ENCODE measurements at places on chromosomes 5 and 9.

DNA sequence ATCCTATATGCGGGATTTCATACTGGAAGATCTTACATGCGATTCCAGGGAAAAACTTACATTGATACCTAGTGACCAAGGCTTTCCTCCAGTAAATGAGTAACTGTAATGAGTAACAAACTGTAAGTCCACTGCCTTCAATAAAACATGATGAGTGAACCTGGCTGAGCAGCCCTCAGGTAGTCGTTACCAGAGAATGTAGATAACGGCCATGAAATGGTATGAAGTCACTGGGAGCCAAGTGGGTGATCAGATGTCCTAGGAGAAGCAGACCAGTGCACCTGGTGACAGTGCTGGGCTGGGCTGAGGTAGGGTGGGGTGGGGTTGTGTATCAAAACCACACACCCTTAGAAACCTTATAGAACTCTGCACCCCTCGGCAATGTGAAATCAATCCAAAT is 203.6 kb downstream of the ALDH1A1 start:
- DNase-seq = no peak

DNA sequence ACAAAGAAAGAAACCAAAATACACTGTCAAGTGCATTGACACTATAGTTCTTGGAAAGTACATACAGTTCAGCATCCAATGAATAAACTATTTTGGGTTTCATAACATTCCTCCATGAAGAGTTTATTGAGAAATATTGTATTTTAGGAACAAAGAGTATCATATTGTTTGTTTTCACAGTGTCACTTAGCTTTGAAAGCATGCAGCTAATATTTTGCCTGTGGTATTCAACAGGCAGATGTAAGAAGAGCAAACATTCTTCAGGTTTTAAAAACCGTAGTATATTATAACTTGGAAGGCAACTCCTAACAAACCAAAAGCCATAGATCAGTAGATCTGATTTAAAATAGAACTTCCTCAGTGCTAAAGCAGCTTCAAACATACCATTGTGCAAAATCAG is 4.5 kb downstream of the PRELID2 start:
- no peak for DNase-seq

GRCh38 chr9:97803167-97804058 is 49.6 kb upstream of the FOXE1 start:
- DNase-seq = peak; percentile 82

DNA sequence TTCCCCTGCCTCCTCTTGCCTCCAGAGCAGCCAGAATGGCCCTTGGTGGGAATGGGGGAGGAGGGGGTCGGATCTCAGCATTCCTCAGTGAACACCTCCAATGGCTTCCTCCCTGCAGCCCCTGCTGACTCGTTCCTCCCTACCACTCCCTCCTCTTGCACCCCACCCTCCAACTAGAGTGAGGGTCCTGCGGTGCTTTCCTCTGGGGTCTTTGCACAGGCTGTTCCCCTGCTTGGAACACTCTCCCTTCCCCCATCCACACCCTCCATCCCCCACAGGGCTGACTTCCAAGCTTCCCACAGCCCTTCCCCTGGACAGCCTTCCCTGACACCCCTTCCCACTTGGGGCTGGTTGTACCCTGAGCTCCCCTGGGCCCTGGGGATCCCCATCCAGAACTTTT is 70.4 kb upstream of the NEK6 start:
- peak; percentile 17 for DNase-seq

DNA sequence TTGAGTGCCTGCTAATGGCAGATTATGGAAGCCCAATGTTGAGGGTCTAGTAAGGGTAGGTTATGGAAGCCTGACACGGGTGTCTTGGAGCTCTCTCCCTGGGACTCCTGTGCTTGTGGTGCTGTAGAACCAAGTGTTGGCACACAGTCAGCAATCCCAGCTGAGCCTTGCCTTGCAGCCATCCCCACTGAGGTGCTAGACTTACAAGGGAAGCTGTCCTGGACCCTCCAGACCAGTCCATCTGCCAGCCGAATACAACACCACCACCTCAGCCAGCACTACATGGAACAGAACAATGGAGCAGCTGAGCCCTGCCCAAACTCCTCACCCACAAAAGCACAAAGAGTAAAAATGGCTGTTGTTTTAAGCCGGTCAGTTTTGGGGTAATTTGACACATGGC is 90.5 kb upstream of the DNAH5 start:
- no peak for DNase-seq

- DNase-seq = no peak
Observed at GRCh38 chr9:6109571-6109970, 94.1 kb upstream of the RANBP6 start.

DNA sequence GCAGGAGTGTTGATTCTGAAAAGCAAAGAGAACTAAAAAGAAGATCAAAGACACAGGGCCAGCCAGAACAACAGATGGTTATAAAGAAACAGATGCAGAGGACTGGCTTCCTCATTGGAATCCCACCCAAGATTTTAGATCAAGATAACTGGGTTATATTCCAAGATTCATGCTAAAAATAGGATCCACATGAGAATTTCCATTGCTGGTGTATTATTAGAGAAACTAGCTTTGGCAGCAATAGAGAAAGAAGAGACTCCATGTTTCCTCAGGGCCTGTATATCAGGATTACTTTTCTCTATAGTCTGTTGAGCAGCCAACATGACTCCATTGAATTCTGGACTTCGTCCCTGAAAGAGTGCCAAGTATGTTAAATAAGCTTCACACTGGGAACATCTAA is 367.3 kb downstream of the TUSC1 start:
- DNase-seq = no peak

DNA sequence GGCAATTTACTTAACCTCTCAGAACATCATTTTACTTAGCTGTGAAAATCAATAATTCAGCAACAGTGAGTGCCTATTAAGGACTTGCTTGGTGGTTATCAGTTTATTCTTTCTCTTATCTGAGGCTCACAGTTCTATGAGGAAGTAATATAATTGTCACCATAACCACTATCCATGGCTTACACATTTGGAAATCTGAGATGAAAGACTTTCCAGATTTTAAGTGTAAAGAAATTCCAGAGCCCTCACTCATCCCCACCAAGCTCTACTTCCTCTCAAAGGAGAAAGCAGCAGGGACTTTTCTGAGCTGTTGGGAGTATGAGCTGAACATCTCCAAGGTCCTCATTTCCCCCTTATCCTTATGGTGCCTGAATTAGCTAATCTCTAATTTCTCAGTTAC is 321.5 kb downstream of the FBXL7 start:
- DNase-seq = no peak

- DNase-seq = no peak
Observed at GRCh38 chr5:139394654-139395566, at the start of gene PROB1. TSS of gene PROB1 (minus strand) at chr5:139395104. CDS start at chr5:139395081, 23 bp downstream.

DNA sequence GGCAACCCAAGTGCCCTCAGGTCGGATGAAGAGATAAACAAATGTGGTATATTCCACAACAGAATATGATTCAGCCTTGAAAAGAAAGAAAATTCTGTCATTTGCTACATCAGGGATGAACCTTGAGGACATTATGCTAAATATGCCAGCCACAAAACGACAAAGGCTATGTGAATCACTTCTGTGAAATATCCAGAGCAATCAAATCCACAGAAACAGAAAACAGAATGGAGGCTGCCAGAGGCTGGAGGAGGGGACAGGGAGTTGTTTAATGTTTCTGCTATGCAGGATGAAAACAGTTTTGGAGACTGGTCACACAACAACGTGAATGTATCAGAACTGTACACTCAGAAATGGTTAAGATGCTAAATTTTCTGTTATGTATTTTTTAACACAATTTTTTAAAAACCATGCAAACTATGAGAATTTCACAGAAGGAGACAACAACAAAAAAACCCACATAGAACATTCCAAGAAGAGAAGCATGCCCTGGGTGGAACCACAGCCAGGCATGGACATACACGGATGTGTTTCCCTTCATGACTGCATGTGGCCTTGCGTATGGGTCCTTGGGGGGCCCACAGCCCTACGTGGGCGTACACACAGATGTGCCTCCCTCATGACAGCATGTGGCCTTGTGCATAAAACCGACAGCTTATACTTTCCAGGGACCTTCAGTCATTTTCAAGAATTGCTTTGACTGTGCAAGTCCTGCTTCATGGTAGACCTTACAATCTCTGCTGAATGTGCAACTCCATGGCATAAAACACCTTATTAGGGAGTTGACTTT is 146.7 kb downstream of the ROR2 start:
- DNase-seq = no peak
